ENCODE measurements at places on chromosomes 2 and 18. TPM values are rescaled to one million over a fixed set of nuclear protein-coding genes. Genes with fewer than 3 reads are reported as not detected.

TUBB8B gene
- not detected for total RNA-seq

CCDC68 gene
- 6.3 TPM for total RNA-seq

THSD7B gene
- total RNA-seq: not detected

TUBA4B gene
- not detected for total RNA-seq

RAMP1 gene
- 13.8 TPM for total RNA-seq

POTEI gene
- not detected for total RNA-seq

CHAC2 gene
- 5.3 TPM for total RNA-seq
